ENCODE measurements at places on chromosomes 5 and 9.

- no peak for DNase-seq
These were observed 197.3 kb upstream of the ANKRD55 start for GRCh38 chr5:56430422-56430821.

GRCh38 chr5:176943816-176944215 is 44.7 kb upstream of the HK3 start:
- DNase-seq: no peak

DNA sequence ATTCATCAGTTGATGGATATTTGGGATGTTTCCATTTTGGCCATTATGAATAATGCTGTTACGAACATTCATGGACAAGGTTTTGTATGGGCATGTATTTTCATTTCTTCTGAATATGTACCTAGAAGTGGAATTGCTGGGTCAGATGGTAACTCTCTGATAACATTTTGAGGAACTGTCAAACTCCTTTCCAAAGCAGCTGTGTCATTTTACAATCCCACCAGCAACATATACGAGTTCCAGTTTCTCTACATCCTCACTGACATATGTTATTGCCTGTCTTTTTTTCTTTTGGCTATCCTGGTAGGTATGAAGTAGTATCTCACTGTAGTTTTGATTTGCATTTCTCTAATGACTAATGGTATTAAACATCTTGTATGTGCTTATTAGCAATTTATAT is 86.7 kb downstream of the PRKACG start:
- no peak for DNase-seq

DNA sequence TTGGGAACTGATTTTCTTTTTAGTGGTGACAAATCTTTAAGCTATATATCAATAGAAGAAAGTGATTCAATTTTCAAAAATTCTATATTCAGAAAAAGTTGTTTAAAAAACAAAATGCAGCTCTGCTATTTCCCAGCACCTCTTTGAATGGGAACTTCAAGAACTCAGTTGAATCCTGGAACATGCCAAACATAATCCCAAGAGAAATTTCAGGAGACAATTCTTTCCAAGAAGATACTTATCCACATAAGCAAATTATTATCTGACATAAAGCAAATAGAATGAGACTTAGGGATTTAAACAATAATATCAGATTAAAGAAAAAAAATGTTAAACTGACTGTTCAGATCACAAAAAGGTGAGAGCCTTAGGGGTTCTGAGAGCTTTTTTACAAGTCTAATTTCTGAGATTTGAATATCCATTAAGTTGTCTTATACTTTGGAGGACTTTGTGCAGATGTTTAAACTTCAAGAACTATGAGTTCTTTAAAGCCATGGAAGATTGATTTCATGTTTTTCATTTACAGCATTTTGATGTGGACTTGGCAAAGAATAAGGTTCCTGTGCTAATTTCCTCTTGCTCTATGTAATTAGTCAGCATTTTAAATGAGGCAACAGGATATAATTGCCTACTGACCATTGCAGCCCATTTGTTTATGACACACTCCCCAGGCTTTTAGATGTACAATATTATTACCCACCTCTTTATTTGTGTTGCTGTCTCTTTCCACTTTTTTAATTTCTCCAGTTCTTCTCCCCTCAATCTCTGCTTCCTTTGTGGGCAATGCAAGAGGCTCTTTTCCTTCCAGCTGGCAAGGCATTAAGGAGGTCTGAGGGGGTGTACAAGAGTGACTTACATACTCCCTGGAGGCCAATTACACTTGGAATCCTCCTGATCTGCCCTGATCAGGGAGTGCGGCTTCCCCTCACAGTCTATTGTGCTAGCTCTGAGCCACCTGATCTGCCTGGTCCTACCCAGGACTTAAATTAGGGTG is 419.1 kb downstream of the NR2F1-AS1 start:
- no peak for DNase-seq

- no peak for DNase-seq
These were observed 634.8 kb upstream of the FAM174A start for GRCh38 chr5:99900302-99900852.

DNA sequence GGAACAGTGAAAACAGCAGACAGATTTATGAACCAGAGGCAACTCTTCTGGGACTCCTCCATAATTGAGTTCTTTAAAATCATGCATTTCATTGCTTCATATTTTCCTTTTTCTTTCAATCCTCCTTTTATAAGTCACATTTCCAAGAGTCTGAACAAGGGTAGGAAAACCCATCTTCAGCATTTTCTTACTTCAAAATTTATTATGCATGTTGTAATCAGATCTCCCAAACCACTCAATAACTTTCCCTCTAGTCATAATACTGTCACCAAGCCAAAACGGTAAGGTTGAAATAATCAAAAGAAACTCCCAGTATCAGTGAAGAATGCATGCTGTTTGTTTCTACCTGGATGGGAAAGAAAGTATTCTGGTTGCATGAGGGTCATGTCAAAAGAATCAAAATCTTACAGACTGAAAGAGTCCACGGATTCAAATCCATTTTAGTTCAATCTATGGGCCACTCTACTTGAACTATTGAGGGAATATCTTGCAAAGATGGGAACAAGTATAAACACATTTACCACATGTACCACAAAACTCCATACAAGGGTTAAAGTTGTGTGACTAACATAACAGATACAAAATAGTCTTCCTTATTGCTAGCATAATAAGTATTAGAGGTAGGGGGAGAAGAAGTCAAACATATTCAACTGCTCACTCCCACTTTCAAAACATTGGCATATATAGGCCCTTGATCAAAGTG is 797.3 kb downstream of the MAT2B start:
- no peak for DNase-seq

- DNase-seq: no peak
These were observed 62.4 kb upstream of the COL15A1 start for GRCh38 chr9:98881356-98881755.

GRCh38 chr5:151493665-151494064 is 46.3 kb downstream of the SLC36A1 start:
- no peak for DNase-seq

- no peak for DNase-seq
These were observed 75.4 kb upstream of the ADAMTS19 start for GRCh38 chr5:129384736-129385135.

DNA sequence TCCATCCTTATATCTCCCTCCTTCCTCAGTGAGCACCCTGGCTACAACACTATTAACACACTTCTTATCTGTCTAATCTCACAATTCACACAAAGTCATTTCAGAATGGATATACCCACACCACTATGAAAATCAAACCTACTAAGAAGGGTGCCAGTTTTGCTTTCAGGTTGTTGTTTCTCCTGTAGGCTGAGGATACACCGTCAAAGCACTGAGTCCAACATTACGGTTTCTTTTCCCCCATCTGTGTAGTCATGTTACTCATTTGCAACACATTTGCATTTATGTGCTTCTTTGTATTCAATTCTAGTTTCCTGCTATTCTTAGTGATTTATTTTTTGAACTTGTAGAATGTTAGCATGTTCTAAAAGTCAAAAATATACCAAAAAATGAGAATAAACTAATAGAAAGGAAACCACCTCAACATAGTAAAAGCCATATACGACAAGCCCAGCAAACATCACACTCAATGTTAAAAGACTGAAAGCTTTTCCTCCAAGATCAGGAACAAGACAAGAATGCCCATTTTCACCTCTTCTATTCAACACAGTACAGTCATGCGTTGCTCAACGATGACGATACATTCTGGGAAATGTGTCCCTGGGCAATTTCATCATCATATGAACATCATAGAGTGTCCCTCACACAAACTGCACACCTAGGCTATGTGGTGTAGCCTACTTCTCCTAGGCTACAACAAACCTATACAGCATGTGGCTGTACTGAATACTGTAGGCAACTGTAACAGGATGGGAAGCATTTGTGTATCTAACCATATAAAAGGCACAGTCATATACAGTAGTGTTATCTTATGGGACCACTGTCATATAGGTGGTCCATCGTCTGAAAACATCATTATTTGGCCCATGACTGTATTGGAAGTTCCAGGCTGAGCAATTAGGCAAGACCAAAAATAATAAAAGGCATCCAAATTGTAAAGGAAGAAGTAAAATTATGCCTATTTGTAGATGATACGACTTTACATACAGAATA is 6.3 kb downstream of the ROR2 start:
- DNase-seq: no peak

DNA sequence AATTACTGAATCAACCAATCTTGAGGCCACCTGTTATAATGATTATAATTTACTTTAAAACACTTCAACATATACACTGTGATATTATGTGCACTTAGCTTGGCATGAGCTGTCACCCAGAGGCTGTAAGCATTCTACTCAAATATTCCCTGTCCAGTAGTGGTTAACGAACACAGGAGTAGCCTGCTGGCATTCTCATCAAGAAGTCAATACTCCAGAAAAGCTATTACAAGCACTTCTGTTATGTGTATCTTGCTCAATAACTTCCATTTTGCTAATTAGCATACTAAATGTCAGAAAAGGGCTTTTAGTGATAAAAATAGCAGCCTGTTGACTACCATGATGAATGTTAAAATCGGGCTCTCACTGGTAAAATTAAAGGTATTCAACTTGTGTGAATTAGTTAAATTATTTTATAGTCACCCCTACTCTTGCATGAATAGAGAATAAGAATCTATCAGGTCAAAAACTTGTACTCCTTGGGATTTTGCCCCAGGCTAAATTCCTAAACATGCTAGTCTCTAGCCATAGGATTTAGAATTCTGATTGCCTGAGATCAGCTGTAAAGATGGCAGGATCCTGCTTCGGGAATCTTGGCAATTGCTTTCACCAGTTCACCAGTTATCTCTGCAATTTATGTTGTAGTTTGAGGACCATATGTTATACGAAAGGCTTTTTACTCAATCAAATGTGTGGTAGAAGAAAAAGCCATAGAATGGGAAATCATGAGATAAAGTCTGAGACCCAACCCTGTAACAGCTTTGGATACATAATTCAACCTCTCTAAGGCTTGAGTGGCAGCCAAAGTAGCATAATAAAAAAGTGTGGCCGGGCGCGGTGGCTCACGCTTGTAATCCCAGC is 43.4 kb upstream of the PAM start:
- no peak for DNase-seq

- DNase-seq: peak; percentile 19
These were observed 32.1 kb downstream of the RAPGEF1 start for GRCh38 chr9:131707733-131708157.

- no peak for DNase-seq
These were observed 74.7 kb downstream of the PPARGC1B start for GRCh38 chr5:149804478-149805450.

DNA sequence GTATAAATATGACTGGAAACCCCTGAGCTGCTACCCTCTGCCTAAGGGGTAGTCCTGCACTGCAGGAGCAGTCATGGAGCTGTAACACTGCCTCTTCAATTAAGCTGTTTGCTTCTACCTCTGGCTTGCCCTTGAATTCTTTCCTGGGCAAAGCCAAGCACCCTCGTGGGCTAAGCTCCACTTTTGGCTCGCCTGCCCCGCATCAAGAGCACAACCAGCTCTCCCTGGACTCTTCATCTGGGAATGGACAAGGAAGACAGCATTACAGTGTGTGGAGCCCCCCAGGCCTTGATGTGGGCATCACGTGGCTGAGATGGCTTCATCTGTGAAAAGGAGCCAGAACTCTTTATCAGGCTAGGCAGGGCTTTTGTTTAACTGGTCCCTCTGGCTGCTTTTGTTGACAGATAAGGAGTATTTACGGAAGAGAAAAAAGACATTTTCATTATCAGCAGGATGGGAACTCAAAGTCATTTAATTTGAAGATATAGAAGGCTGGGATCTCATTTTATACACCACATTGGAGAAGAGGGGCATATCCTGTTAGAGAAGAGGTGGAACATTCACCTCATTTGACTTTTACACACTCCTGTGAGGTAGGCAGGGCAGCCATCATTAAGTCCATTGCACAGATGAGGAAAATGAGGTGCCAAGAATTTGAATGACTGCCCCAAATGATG is 137.8 kb downstream of the SEMA6A start:
- no peak for DNase-seq

GRCh38 chr5:143836161-143836725 is 24.3 kb downstream of the HMHB1 start:
- no peak for DNase-seq

DNA sequence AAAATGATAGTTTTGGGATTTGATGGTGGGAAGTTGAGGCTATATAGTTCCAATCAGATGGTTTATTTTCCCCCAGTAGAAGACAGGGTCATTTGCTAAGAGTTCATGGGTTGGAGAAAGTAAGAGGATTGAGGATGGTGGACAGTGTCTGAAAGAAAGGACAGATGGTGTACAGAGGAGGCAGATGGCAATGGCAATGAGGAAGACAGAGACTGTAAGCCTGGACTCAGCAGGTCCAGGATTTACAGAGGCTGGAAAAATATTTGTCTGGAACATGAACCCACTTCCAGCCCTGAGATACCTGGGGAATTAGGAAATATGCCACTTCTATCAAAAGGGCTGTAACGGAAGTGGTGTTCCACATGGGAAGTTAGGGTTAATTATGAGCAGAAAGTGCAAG is 84.5 kb downstream of the PCSK1 start:
- DNase-seq: no peak

DNA sequence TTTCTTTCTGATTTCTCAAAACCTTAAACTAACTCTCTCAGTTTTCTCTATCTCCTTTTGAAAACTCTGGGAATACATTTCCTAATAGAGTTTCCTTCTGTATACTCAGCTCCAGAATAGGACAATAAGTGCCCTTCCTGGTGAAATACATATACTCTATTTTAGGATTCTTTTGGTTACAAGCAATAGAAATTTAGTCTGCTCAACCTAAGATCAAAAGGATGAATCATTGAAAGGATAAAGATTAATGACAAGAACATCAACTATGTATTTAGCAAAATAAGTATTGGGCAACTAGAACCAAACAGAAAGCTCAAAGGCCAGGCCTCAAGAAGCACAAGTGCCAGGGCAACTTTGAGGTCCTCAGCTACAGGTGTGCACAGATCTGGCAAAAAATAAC is 127.1 kb downstream of the ADAMTSL1 start:
- DNase-seq: no peak

- no peak for DNase-seq
These were observed 2.3 kb upstream of the FBXW11 start for GRCh38 chr5:172008689-172009141.

DNA sequence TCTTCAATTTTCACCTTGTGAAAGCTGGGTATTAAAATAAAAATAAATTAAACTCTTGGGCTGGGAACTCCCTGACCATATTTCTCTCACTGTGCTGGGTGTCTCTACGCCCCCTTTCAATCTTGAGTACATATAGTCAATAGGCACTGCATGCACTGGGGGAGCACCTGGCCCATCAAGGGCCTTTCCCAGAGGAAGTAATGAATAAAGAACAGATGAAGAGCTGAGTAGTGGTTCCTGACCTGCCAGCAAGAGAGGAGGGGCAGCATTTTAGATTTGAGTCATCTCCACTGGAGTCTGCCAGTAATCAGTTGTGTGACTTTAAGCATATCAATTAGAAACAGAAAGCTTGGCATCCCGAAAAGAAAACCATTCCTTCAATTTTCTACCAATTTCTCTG is 6.2 kb downstream of the MAPKAP1 start:
- DNase-seq: no peak

GRCh38 chr9:89254773-89255125 is 56.2 kb upstream of the CKS2 start:
- no peak for DNase-seq

GRCh38 chr5:181152406-181152805 is 5.0 kb downstream of the OR2V2 start:
- DNase-seq: no peak

- DNase-seq: no peak
These were observed 93.8 kb downstream of the CSNK1G3 start for GRCh38 chr5:123605822-123606221.
